ENCODE measurements at places on chromosomes 11 and 22. TPM values are rescaled to one million over a fixed set of nuclear protein-coding genes. Genes with fewer than 3 reads are reported as not detected.

GRCh38 chr11:70739091-70739490 is 340.8 kb downstream of the CTTN start:
- no peak for DNase-seq

DNA sequence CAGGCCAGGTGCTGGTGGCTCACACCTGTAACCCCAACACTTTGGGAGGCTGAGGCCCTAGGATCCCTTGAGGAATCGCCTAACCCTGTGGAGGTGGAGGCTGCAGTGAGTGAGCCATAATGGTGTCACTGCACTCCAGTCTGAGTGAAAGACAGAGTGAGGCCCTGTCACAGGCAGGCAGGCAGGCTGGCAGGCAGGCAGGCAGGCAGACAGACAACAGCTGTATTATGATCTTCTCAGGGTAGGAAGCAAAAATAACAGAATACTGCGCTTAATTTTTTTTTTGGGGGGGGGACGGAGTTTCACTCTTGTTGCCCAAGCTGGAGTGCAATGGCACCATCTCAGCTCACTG is 3901.6 kb upstream of the OR11H1 start:
- DNase-seq = no peak

Gene PATE2
- total RNA-seq = not detected

- DNase-seq = no peak
Measured at GRCh38 chr11:1306186-1307162, 3.0 kb downstream of the TOLLIP start.

- peak; percentile 9 for DNase-seq
Measured at GRCh38 chr11:90639461-90639993, 416.7 kb upstream of the CHORDC1 start.
